SK-MEL-5 (cell line): ENCODE measurements at places on chromosomes 5 and 9.

DNA sequence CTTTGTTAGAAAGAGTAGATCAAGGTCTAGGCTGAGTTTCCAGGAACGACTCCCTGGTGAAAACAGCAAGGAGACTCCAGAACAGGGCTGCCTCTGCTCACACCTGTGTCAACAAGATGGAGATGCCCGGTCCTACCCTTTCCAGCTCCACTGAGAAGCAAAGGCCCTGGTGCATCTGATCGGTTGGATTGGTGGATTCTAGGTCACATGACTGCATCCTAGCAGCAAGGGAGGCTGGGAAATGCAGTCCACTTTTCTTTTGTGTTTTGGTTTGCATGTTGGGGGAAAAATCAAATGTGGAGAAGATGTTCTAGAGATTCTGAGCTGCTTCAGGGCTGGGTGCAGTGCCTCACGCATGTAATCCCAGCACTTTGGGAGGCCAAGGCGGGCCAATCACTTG, 82.0 kb upstream of the TRIO start:
- peak; percentile 43 for DNase-seq

- DNase-seq, result no peak
These were observed 103.3 kb upstream of the NFIB start for GRCh38 chr9:14417237-14417636.

GRCh38 chr5:37951946-37952721, 112.3 kb upstream of the GDNF start:
- no peak for DNase-seq

DNA sequence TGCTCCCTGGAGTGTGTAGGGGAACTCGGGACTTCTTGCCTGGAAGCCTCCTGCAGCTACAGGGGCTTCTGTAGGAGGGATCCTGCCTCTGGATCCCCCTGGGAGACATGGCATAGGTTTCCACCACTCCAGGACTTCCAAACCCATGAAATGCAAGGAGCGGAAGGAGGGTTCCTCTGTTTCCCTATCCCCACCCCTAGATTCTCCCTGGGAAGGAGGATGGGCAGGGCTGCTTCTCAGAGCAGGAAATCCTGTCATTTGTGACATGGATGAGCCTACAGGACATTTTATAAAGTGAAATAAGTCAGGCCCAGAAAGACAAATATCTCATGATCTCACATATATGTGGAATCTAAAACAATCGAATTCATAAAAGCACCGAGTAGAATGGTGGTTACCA, 23.5 kb upstream of the SLC25A48 start:
- DNase-seq, result no peak

DNA sequence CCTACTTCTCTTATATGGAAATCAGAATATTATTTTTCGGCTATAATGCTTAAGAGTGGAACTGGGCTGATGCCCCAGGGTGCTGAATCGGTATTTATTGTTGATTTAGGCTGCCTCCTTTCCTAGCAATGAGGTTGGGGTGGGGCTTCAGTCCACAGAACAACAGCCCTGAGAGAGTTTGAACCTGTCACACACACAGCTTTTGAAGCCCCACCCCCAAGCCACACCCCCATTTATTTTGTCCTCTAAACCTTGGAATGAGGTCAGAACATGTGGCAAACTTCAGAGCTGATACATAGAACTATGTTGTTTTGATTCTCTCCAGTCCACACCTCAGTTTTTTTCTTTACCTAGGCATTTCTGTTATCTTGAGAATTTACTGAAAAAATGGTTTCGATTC, 51.7 kb upstream of the CAMK4 start:
- no peak for DNase-seq

DNA sequence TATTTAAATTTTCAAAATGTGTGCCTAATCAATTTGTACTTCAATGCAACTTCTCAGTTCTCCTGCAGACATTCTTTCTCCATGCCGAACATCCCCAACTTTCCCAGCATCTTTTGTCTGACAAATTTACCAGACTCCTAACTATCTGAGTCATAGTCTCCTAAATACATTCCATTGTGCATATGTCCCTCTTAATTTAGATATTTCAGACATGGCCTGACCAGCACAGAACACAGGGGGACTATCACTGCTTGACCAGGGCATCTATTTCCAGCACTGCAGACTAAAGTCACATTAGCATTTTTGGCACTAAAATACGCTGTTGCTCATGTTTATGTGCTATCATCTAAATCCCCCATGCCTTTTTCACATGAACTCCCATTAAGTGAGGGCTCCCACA, 71.9 kb downstream of the ITGA1 start:
- no peak for DNase-seq

DNA sequence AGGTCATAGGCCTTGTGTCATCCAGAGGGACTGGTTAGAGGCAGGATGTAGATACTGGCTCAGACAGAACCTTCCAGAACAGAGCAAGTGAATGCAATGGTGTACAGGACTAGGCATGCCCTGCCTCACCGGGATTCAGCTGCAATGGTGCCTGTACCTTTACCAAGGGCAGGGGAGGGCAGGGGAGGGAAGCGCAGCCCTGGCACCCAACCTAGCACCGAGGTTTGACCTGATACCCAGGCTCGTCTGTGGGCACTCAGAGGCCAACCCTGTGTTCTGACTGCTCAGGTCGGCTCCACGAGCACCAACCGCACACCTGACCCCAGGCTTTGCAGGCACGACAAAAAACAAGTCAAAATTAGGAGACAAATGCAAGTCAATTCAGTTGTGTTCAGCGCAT, 47.3 kb upstream of the GFPT2 start:
- no peak for DNase-seq

DNA sequence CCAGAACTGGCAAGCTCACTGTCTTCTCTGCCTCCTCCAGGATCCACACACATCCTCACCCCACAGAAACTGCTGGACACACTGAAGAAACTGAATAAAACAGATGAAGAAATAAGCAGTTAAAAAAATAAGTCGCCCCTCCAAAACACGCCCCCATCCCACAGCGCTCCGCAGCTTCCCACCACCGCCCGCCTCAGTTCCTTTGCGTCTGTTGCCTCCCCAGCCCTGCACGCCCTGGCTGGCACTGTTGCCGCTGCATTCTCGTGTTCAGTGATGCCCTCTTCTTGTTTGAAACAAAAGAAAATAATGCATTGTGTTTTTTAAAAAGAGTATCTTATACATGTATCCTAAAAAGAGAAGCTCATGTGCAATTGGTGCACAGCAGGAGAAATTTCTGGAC, 16.1 kb upstream of the CFAP157 start:
- DNase-seq, result no peak

DNA sequence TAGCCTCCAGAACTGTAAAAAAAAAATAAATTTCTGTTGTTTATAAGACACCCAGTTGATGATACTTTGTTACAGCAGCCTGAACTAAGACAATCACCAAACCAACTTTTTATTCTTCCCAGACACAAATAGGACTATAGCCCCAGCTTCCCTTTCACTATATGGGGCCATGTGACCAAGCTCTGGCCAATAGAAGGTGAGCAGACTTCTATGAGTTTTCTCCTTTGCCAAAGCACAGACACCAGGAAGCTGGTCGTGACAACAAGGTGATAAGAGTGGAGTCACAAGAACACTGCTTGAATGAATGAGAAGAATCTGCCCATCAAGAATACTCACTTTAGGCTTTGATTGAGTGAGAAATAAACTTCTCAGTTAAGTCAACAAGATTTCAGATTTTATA, 217.7 kb downstream of the DEPDC1B start:
- no peak for DNase-seq

GRCh38 chr9:84323858-84324257, 16.7 kb downstream of the SLC28A3 start:
- no peak for DNase-seq

GRCh38 chr5:138724470-138725146, 28.6 kb upstream of the CTNNA1 start:
- DNase-seq, result peak; percentile 43
